ENCODE measurements at places on chromosomes 5 and 9.

DNA sequence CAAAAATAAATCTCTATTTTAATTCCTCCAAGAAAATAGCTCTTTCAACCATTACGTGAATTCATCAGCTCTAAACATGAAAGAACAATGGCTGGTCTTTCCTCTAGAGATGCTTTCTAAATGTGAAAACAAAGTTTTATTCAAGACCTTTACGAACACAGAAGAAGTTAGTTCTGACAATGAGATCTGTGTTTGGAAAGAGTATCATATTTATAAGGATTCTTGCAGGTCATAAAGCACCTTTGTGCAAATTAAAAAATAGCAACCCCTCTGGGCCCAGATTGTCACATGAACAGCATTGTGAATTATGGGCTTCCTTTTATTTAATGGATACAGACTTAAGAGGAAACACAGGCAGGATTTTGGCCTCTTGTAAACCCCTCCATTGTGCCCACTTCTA lies 17.7 kb upstream of the FTMT start:
- DNase-seq = no peak

- no peak for DNase-seq
Observed at GRCh38 chr5:149358868-149359495, 1.1 kb downstream of the PCYOX1L start.

DNA sequence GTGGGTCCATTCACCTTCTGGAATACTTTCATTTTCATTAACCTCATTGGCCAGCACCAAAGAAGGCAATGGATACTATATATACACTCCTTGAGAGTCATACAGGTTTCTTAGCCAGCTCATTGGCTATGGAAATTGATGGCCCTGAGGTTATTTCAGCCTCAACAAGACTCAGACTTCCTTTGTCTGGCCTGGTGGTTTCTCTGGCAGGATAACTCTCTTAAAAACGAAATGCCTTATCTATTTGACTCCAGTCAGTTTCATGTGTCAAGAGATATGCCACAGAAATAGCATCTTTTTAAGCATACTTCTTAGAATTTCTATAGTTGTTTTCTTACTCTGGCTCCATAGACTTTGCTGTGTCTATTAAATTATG lies 28.9 kb downstream of the CDH9 start:
- no peak for DNase-seq

DNA sequence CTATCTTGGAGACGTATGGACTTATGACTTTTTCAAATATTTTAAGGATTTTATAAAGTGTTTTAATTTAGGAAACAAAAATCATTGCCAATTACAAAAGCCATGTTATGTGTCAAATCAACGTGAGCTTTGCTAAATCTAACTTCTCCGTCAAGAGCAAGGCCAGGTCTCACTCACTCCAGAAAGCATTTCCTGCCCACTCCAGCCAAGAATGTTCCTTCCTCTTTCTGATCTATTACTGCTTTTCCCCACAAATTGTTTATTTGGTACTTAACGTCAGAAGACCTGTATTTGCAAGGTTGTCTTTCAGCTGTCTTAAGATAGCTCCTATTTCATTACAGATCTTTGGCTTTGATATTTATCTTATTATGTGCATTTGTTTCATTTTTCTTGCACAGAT lies 193.5 kb upstream of the HAPLN1 start:
- DNase-seq = no peak

DNA sequence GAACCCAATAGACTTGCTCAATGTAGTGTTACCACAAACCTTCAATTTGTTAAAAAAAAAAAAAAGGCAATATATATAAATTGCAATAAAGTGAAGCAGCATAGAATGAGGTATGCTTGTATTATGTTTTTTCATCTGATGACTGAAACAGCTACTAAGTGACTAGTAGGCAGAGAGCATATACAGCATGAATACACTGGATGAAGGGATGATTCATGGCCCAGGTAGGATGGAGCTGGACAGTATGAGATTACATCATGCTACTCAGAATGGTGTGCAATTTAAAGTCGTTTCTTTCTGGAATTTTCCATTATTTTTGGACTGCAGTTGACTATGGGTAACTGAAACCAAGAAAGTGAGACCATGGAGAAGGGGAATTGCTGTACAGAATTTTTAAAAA lies 161.2 kb downstream of the GNA14 start:
- no peak for DNase-seq

DNA sequence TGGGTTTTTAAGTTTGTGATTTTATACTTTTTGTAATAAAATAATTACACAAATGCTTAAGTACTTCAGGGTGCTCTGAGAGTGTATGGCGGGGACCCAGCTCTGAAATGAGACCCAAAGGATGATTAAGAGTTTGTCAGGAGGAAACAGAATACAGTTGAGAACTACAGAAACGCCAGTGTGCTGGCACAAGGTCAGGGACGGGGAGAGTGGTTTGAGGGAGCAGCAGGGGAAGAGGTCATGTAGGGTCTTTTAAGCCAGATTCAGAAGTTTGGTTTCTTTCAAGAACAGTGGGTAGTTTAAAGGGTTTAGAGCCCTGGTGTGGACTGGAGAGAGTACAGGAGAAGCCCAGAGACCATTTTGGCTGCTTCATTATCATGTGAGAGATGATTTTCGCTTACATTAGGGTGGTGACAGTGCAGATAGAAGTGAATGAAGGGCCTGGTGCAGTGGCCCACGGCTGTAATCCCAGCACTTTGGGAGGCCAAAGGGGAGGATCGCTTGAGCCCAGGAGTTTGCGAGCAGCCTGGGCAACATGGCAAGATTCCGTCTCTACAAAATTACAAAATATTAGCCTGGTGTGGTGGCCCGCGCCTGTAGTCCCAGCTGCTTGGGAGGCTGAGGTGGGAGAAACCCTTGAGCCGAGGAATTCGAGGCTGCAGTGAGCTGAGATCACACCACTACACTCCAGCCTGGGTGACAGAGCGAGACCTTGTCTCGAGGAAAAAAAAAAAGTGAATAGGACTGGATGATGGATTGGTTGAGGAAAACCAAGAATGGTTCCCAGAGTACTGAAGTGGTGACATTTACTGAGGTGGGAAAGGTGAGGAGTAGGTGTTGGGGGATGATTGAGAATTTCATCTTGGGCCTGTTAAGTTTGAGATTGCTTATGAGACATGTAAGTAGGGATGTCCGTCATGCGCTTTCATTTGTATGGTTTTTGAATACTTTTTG lies 1.4 kb upstream of the ETF1 start:
- DNase-seq = no peak

GRCh38 chr5:34586117-34586885 lies 69.8 kb upstream of the RAI14 start:
- DNase-seq = no peak

DNA sequence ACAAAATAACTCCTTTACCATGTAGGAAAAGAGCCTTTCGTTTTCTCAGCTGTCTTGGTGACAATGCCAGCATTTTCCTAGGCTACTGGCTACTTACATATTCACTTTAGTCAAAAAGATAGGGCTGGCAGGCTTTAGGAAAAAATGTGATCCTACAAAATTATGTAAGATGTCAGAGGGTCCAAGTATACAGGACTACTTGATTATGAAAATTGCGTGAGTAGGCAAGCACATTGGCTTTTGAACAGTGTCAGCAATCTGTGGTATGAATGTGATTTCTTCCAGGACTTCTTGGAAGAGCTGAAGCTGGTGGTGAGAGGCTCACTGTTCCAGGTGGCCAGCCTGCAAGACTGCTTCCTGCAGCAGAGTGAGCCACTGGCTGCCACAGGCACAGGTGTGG lies 22.8 kb downstream of the THBS4 start:
- DNase-seq = no peak

DNA sequence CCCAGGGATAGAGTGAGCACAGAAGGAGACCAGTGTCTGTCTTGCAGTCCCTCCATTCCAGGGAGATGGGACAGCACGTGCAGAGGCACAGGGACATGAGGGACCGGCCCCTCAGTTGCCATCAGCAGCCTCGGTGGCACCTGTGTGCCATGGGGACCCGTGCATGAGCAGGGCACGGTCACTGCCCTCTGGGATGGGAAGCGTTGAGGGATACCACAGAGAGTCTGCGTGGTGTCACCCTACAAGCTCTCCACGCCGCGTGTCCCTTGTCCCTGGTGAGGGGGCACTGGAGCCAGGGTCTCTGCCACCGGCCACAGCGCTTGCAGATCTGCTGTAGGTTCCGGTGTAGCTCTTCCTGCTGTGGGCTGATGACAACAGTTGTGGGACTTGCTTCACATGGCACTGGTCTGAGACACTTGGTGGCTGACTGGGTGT lies 108.1 kb downstream of the CACNA1B start:
- no peak for DNase-seq

GRCh38 chr9:120741701-120742100 lies 27.4 kb upstream of the MEGF9 start:
- no peak for DNase-seq

GRCh38 chr5:143977891-143978461 lies 166.0 kb downstream of the HMHB1 start:
- DNase-seq = no peak

DNA sequence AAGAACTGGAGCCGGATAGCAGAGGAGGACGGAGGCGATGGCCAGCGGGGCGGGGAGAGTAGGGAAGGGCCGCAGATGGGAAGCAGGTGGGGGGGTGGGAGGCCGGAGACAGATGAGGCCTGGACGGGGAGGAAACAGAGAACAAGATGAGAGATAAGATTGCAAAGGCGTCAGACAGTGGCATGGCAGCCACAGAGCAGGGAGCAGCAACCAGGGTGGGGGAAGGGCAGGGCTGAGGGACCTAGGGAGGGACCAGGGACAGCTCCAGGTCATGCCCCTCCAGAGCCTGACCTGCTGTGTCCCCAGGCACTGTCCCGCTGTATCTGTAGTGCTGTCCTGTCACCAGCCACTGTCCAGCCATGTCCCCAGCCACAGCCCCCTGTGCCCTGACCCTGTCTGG lies 49.6 kb upstream of the LMX1B start:
- no peak for DNase-seq

GRCh38 chr5:143605403-143606005 lies 202.0 kb upstream of the NR3C1 start:
- peak; percentile 15 for DNase-seq

DNA sequence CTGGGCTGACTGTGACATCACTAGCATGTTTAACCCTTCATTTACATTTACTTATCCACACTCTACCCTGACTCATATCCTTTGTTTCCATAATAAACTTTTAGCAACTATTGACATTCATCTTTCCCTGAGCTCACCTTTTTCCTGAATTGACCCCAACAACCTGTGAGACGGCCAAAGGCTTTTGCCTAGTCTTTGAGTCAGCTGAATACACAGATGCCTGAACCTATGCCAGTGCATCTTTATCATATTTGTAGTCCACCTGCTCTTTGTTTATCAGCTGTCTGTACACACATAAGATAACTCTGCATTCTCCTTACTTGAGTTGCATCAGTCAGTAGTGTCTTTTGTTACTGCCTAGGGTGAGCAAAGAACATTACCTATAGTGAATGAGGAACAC lies 128.5 kb upstream of the HMHB1 start:
- DNase-seq = no peak

- no peak for DNase-seq
Observed at GRCh38 chr9:97809666-97810344, 43.2 kb upstream of the FOXE1 start.

- no peak for DNase-seq
Observed at GRCh38 chr5:162037431-162037830, 30.1 kb upstream of the GABRG2 start.

DNA sequence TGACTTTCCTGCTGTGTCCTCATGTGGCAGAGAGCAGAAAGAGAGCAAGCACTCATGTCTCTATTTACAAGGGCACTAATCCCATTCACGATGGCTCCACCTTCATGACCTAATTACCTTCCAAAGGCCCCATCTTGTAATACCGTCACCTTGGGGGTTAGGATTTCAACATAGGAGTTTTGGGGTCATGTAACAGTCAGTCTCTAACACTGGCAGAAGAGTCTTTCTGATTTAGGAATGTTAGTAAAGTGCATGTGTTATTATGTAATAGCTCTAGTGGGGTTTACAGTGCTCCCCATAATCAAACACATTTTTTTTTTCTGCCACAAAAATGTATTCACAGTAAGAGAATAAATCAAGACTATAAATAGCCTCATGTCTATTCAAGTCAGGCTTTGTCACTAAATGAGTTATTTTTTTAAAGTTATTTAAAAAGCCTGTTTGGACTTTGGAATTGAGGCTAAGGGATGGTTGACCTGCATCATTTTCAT lies 19.1 kb downstream of the GALNT10 start:
- DNase-seq = no peak

DNA sequence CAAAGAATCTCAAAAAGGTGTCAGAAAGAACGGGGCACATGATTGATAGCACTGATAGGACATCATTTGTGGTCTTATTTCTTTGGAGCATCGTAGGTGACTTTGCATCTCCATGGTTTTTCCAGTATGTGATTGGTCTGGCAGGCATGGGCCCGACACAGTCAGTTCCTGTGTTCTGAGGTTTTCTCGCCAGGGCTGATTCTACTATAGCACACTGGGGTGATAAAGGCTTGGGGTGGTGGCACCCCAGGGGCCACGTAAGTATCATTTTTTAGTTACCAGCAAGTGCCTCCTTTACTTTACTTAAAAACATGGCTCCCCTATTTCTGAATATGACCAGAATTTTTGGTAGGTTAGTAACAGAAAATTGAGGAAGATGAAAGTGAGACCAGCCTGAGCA lies 202.7 kb downstream of the RFK start:
- DNase-seq = no peak

GRCh38 chr5:26572480-26572879 lies 465.9 kb downstream of the CDH9 start:
- DNase-seq = no peak

- DNase-seq = no peak
Observed at GRCh38 chr5:71899865-71900342, 180.8 kb downstream of the CARTPT start.

- no peak for DNase-seq
Observed at GRCh38 chr5:90406466-90406865, 3.1 kb downstream of the CETN3 start.

DNA sequence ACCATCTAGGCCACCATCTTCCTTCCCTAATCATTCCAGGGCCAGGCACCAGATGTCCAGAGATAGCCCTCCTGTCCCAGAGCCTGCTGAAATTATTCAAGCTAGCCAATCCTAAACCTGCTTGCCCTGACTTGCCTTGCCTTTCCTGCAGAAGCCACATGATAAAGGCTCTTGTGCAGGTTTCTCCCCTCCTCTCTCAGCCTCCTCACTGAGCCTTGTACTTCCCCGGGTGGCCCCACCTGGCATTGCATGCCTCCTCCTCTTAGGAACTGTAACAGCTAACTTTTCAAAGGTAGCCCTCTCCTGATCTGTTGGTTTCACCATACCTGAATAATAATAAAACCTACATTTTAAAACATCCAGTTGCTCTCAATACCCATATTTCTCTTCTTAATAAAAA lies 42.6 kb downstream of the DIRAS2 start:
- no peak for DNase-seq

DNA sequence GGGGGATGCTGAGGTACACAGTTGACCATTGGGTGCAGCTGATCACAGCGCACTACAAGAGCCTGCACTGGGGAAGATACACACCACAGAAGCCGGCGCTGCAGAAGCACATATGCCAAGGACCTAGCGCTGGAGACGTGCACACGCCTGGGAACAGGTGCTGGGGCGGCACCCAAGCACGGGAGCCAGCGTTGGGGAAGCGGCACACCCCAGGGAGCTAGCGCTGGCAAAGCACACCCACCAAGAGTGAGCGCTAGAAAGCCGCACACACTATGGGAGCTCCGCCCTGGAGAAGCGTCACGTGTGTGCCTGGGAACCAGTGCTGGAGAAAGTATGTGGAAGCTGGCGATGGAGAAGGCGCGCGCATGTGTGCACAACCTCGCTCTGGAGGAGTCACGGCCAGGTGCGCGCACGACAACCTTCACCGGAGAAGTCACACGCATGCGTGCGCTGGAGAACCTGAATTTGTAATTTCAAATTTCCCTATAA lies 4.5 kb downstream of the FANCC start:
- DNase-seq = no peak

- DNase-seq = no peak
Observed at GRCh38 chr5:173823274-173823644, 64.9 kb upstream of the CPEB4 start.

- peak; percentile 1 for DNase-seq
Observed at GRCh38 chr5:146825033-146825432, 53.5 kb downstream of the PPP2R2B start.

Measured in stimulated activated CD4-positive, alpha-beta T cell treated with anti-CD3 and anti-CD28 coated beads, Interleukin-1b, Interleukin-23, amount 100 ng/mL, for 48 hours (primary cell).